ENCODE measurements at places on chromosomes 6 and 20.

GRCh38 chr6:127092466-127092865, 26.0 kb upstream of the RSPO3 start:
- DNase-seq: no peak

GRCh38 chr6:90294989-90295853, 1.4 kb downstream of the BACH2 start:
- DNase-seq: peak; percentile 60

DNA sequence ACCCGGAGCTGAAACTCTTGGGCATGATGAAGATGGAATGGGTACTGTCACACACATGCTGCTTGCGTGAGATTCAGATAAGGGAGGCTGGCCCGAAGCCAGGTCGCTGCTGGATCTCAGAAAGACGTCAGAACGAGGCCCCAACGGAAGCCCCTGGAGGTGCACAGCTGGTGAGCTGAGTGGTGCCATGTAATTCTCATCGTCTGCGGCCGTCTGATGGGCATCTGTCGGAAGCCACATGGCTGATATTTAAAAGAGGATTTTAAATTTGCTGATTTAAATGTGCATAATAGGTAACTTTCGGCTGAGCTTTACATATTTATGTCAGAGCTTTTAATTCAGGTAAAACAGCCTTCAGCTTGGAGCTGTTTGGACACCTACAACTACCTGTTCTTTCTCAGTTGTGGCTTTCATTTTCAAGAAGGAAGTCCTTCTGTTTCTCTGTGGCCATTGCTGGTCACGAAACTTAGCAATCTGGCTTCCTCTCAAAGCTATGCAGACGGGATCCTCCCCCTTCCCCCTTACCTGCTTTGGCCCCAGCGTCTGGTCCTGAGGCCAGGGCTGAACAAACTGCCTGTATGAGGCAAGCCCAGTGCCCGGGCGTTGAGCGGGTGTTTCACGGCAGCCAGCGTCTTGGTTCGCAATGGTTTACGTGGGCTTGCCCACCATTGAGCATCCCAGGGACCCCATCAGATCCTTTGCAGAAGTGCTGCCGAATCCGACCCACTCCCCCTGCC, 9.2 kb downstream of the SLCO4A1 start:
- peak; percentile 55 for DNase-seq

DNA sequence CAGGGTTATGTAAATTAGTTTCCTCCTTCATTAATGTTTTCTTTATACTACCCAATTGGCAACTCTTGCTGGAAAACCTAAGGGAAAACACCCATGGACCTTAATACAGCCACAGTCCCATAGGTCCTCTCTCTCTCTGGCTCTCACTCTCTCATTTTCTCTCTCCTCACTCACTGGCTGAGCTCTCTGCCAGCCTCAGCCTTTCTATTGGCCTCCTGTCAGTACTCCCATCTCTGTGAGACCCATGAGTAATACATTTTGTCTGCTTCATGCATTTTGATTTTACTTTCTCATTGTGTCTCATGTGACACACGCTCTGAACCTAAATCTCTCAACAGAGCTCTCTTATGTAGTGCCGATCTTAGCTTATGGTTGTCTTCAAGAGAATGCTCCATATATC, 907.5 kb downstream of the C6orf118 start:
- DNase-seq: no peak

GRCh38 chr6:111724505-111724904, 118.8 kb upstream of the TRAF3IP2 start:
- no peak for DNase-seq

- no peak for DNase-seq
Measured at GRCh38 chr20:46701556-46701955, 7.9 kb upstream of the SLC2A10 start.

GRCh38 chr20:12098421-12098820, 180.7 kb downstream of the BTBD3 start:
- DNase-seq: no peak
